CD4-positive, alpha-beta T cell treated with Interleukin-15 for 4 hours (primary cell): ENCODE measurements at places on chromosomes 2 and 18.

DNA sequence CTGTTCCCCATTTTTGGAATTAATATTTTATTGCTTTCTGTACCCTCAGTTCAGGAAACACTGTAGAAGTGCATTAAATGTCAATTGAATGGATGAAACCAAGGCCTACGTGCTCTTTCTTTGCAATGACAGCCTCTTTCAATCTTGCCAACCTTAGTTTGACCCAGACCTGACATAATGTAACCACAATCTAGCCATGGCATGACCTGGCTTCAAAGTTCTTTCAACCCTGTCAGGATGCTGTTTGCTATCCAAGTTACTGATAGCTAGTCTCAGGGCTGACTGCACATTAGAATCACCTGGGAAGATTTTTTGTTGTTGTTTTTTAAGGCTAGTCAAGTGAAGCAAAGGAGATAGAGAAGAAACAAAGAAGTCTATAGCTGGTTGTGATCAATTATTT is 190.9 kb upstream of the PKDCC start:
- no peak for DNase-seq

GRCh38 chr2:190938771-190939335 is 58.2 kb downstream of the GLS start:
- DNase-seq = no peak

- no peak for DNase-seq
Measured at GRCh38 chr2:121815216-121815615, 59.8 kb downstream of the TSN start.

- no peak for DNase-seq
Measured at GRCh38 chr2:119108186-119108585, 50.4 kb downstream of the C1QL2 start.

DNA sequence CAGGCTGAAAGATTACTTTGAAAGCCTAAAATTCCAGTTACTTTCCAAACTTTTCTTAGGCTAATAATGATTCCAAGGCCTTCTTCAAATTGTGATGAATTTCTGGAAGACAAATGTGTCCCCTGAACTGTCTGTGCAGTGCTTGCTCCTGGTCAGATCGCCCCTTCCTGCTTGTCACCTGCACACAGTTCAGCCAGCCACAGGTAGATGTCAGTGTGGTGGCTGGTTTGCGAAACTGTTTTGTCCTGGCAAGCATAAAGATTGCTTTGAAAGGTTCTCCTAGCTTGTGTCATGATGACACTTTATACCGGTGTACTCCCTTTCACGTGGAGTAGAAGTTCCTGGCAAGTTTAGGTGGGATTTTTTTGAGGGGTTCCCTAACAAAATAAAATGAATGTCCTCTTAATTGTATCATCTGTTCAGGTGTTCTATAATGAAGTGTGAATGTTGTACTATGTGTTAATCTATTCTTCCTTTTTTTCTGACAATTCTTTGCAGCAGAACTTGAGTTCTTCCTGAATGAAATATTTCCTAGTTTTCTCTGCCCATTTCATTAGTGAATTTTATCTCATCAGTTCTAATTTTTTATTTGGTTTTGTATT is 298.8 kb downstream of the ZNF407 start:
- peak; percentile 57 for DNase-seq

DNA sequence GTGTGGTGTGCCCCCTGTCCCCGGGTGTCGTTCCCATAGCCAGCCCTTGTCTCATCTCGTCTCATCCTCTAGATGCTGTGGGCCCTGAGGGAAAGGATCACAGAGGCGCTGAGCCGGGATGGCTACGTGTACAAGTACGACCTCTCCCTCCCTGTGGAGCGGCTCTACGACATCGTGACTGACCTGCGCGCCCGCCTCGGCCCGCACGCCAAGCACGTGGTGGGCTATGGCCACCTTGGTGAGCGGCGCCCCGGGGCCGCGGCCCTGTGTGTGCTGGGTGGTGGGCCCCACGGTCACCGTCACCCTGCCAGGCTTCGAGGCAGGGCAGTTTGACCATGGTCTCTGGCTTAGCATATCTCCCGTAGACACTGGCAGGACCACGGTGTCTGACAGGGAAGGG is 20.8 kb upstream of the GAL3ST2 start:
- DNase-seq = no peak

GRCh38 chr2:172869861-172870260 is 134.2 kb downstream of the RAPGEF4 start:
- no peak for DNase-seq
